Astrocyte of the spinal cord (primary cell): ENCODE measurements at places on chromosomes 5 and 9.
A peak's percentile ranks its signal among the peaks of the same experiment; 100 is the strongest.

DNA sequence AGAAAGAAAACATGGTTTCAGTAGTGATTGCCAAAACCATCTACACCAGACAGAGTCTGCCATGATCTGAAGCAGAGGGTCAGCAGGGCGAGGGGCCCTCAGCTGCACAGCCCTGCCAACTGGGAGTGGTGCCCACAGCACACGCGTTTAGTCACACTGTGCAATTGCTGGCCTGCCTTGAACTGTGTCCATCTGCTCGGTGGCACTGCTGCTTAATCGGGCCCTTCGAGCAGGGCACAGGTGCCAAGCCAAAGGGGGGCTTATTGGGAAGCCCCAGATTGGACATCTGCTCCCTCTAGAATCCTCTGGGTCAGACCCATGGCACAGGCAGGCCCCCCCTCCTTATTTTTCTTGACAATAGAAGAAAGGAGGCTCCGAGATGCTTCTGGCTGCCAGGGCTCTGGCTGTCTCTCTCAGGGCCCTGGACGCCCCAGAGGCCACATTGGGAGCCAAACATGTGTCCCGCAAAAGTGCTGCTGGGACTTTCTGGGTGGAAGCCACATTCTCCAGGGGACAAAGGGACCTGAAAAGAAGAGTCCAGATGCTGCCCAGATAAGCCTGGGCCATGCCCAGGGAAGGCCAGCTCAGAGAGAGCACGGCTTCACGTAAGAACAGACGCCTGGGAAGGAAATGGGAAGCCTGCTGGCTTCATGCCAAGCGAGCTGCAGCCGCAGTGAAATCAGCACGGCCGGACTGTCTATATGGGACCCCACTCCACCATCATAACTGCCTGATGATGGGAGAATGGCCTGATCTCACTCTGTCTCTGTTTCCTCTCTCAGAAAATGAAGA, 349.2 kb downstream of the GADD45G start:
- DNase-seq: no peak

DNA sequence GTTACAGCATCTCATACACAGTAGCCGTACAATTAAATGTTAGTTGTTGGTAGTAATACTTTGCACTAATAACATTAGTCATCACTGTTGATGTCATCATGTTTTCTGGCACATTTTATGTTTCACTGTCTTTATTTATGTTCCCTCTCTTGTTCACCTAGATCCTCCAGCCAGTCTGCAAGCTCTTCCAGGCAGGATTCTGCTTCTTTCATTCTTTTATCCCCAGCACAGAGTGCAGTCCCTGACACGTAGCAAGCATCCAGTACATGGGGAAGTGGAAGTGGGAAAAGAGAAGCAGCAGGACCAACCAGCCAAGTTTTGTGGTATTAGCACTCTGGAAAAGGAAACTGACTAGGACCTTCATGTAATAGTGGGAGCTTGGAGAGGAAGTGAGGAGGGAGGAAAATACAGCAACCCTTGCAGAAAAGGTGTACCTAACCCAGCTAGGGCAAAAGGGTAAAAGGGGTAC, 89.7 kb upstream of the SLC44A1 start:
- peak; percentile 55 for DNase-seq

- no peak for DNase-seq
Observed at GRCh38 chr9:21766096-21766495, 36.3 kb upstream of the MTAP start.

- no peak for DNase-seq
Observed at GRCh38 chr9:133882849-133883755, 109.0 kb downstream of the VAV2 start.

GRCh38 chr5:115480271-115480670, 64.3 kb downstream of the FEM1C start:
- DNase-seq: no peak

DNA sequence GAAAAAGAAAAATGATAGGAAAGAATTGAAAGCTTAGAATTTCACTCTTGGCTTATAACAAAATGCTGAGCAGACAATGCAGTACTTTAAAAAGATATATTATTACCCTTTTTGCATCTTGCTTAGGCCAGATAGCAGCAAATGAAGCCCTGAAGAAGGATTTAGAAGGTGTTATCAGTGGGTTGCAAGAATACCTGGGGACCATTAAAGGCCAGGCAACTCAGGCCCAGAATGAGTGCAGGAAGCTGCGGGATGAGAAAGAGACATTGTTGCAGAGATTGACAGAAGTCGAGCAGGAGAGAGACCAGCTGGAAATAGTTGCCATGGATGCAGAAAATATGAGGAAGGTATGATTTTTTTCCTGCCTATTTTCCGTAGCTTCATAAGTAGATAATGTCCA, 50.8 kb downstream of the CNTRL start:
- DNase-seq: no peak

DNA sequence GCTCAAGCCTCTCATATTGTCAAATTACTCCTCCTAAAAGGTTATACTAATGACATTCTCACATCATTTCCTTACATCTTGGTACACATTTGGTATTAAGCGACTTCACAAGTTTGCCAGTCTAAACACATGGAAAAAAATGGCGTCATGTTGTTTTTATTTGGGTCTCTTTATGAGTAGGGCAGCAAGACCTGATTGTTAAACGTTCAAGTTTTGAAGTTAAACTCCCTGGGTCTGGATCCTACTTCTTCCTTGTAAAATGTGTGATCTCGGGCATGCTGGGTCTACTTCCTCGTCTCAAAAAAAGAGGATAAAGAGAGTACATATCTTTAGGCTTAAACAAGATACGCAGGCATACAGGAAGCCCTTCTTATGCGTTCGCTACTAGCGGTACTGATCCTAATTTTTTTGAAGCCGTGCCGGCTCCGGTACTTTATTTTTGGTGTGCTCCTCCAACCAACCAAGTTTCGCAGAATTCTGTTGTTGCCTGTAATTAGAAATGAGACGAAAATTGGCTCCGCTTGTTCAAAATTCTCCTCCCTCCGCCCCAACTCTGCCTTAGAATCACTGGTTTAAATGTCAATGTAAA, 596 bp upstream of the CDC37L1 start:
- DNase-seq: peak; percentile 69

DNA sequence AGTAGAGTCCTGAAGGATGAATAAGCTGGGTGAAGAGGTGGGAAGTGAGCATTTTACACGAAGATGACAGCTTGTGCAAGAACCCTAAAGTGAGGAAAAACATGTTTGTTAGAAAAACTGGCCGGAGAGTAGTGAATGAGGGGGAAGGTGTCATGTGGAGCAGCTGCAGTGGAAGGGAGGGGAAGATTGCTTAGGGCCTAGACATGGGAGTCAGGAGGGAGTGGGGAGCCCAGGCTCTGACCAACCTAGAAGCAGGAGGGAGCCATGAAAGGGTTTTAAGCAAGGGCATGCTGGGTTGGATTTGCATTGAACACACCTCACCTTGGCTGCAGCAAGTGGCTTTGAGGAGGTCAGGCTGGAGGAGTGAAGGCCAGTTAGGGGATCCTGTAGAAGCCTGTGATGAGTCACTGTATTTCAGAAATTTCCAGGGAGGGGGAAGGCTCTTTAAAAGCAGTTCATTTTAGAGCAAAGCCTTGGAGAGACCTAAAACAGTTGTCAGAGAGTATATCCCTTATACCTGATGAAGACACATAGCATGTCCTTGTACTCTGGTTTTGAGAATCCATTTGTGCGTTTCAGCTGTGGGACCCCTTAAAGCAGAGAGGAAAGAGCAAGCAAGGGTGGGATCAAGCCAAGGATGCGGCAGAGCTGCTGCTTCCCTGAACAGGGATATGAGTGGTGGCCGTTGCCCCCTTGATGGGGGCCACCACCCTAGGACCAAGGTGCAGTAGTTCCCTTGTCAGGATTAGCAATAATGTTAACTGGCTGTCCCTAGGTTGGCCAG, 45.4 kb downstream of the ANGPTL2 start:
- DNase-seq: no peak

- DNase-seq: no peak
Observed at GRCh38 chr5:72654231-72654630, 147.0 kb upstream of the ZNF366 start.

- DNase-seq: peak; percentile 23
Observed at GRCh38 chr5:146877783-146878475, 628 bp downstream of the PPP2R2B start.

GRCh38 chr5:92945605-92946097, 635.4 kb downstream of the NR2F1-AS1 start:
- peak; percentile 74 for DNase-seq

- no peak for DNase-seq
Observed at GRCh38 chr5:176748967-176749935, 61.1 kb upstream of the UNC5A start.

DNA sequence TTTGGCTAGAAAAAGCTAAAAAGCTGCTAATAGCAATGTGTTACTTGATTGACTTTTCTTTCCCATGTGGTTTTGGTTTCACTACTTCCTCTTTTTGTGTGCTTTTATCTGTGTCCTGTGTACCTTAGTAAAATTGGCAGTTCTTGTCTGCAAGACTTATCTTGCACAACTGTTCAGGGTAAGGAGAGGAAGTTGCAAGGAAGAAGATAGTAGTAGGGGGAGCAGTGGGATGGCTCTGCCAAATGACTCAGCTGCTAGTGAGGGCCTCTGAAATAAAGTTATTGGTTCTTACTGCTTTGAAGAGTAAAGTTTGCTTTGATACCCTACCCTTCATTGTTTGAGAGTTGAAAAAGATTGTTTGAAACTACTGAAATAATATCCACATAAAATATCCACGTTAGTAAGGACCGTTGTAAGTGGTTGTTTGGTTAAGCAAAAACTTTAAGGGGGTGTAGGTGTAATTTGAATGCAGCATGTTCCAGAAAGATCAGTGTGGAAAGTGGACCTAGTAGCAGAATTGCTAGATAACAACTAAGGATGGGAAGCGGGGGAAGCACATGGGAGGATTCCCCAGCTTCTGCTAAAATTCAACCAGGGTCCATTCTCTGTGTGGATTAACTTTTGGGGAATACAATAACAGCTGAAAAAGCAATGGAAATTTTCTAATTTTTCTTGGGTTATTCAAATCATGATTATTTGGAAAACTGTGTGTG, 123.5 kb downstream of the SCAMP1 start:
- peak; percentile 45 for DNase-seq

- DNase-seq: no peak
Observed at GRCh38 chr5:15117688-15118087, 246.1 kb upstream of the ANKH start.

DNA sequence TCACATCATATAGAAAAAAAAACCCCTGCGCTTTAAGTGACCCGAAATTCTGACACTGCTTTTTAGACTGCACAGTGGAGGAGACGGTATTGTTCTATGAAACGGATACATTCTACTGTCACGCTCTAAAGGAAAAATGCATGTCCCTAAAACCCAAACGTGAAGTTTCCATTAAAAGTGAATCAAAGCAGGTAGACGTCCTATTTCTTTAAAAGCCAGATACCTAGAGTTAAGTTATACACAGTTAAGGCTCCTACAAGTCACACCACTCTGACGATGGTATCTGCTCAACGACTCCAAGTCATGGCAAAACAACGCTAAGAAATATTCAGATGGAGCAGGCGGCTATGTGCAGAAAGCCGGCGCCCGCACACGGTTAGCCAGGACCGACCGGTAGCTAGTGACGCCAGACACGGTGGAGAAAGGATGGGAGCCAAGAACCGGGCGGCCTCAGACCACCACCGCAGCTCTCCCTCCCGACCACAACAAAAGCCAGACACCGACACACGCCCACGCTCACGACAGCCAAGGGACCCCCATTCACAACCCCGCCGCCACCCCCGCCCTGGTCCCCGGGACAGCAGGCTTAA, 734 bp downstream of the SKP1 start:
- DNase-seq: peak; percentile 22

GRCh38 chr9:23541976-23542375, 284.1 kb downstream of the ELAVL2 start:
- DNase-seq: no peak

DNA sequence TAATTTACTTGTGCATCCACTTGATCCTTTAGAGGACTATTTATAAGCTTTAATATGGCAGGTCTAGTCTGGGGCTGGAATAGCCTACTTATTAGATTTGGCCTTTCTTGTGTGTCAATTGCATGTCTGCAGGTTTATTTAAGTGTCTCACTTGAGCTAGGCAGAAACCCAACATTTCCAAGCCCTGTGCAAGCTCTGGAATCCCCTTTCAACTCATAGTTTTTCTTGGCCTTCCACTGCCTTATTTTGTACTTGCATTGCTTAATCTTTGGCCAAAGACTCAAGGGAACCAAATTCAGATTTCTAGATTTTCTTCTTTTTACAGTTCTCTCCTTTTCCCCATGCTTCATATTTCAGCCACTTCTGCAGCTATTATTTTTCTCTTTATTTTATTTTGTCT, 102.4 kb upstream of the RFX3 start:
- no peak for DNase-seq

- DNase-seq: no peak
Observed at GRCh38 chr5:1743061-1743768, 56.4 kb downstream of the MRPL36 start.

- DNase-seq: no peak
Observed at GRCh38 chr5:154109416-154110106, 70.8 kb downstream of the MFAP3 start.

- DNase-seq: no peak
Observed at GRCh38 chr5:171606414-171607024, 179.1 kb upstream of the SMIM23 start.

DNA sequence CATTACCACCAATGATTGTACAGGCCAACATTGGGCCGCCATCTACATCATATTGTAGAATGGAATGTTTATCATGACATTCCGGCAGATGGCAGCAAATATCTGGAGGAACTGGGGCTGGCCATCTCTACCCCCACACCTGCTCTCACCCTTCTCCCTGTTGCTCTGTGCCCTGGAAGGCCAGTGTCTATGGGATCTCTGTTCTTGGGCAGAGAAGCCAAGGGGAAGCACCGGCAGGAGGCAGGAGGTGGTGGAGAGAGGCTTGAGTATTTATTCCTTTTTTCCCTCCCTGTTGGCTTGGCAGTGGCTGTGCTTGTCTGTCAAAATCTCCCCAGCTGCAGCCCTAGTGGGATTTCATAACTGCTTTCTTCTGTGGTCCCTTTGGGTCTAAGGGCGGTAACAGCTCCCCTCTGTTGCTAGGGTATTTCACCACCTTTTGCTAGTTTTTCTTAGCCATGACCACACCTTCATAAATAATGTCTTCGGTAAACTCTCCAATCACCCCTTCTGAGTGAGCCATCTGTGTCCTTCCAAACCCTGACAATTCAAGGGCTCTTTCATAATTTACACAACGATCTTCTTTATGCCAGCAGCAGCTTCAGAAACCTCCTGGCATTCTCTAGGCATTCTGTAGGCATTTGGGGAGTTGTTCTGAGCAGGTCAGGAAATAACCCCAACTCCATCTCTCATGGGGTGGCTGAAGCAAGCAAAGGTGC, 225.8 kb downstream of the MELK start:
- no peak for DNase-seq

DNA sequence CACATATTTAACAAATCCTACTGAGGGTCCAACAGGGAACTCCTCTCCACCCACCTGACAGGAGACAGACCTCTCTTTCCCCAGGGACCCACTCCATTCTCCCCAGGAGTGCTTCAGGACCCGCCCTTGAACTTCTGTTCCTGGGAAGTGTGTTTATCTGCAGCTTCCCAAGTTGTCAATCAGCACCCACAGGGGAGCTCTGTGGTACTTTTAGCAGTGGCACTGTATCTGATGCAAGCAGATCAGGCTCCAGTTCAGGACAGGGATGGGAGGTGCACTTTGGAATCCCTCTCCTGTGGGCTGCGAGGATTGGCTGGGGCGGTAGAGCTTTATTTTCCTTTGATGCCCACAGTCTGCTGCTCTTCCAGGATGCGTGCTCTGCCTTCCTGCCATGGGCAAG, 8.7 kb downstream of the GALNT10 start:
- no peak for DNase-seq
